ENCODE measurements at places on chromosomes 16 and 17.

GRCh38 chr16:85626191-85626981, 13.3 kb downstream of the GSE1 start:
- DNase-seq = no peak

DNA sequence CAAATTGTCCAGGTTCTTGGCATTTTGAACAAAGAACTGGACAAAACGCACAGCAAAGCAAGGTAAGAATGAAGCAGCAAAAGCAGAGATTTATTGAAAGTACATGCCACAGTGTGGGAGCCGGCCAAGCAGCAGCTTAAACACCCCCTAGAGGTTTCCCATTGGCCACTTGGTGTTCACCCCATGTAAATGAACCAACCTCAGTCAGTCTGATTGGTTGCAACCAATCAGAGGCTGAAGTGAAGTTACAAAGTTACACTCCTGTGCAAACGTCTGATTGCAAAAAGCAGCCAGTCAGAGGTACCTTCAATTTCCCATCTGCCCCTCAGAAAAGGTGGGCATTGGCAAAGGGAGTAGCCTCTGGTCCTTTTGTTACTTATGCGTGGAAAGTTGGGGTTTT, 8.8 kb upstream of the ZNF263 start:
- no peak for DNase-seq

GRCh38 chr17:47987240-47987835, 16.4 kb downstream of the CDK5RAP3 start:
- no peak for DNase-seq

DNA sequence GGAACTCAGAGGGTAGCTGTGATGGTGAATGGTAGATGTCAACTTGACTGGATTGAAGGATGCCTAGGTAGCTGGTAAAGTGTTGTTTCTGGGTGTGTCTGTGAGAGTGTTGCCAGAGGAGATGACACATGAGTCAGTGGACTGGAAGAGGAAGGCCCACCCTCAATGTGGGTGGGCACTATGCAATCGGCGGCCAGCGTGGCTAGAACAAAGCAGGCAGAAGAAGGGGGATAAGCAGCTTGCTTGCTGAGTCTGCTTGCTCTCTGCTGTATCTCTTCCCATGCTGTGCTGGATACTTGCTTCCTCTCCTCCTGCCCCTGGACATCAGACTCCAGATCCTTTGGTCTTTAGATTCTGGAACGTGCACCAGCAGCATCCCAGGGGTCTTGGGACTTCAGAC, 128.1 kb downstream of the AIPL1 start:
- no peak for DNase-seq

DNA sequence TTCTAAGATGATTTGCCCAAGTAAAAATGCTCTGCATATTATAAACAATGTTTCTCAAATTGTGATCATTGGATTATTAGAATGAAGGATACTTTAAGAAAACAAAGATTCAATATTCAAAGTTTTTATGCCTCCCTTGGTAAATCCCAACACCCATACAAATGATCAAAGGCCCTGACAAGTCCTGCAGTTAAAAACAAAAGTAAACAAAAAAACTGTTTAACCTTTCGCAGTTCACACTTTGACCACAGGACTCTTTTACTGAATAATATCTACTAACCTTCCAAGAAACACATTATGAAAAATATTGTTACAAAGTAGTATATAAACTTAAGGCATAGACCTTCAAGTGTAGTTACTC, 365.9 kb upstream of the ZFHX3 start:
- no peak for DNase-seq

GRCh38 chr16:58476791-58477190, 23.2 kb upstream of the NDRG4 start:
- no peak for DNase-seq

GRCh38 chr17:55430541-55431288, 9.1 kb upstream of the MMD start:
- no peak for DNase-seq

DNA sequence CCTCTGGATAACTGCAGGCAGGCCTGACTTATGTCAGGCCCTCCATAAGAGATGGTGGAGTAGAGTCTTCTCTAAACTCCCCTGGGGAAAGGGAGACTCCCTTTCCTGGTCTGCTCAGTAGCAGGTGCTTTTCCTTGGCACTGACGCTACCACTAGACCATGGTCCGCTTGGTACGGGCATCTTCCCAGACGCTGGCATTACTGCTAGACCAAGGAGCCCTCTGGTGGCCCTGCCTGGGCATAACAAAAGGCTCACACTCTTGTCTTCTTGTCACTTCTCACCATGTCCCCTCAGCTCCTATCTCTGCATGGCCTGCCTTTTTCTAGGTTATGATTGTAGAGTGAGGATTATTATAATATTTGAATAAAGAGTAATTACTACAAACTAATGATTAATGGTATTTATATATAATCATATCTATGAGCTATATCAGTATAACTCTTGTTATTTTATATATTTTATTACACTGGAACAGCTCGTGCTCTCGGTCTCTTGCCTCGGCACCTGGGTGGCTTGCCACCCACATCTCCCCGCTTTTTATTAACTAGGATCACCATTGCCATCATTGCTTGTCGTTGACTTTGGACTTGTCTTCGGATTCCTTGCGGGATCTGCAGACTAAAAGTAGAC, 59.8 kb upstream of the ARL4D start:
- no peak for DNase-seq

DNA sequence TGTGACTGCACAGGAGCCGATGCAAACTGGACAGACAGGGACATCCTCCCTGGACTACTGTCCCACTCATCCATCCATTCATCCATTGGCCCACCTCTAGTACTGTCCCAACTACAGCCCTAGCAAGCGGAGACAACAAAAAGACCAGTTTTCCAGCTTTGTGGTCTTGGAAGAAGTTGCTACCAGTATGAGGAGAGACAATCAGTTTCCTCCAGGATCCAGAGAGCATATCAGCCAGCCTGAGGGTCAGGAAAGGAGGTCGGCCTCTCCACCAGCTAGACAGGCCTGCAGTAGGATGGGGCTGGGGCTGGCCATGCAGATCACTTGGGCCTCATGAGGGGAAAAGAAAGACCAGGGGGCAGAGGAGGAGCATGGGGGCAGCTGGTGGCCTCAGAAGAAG, 16.8 kb downstream of the KRT33A start:
- DNase-seq = no peak

GRCh38 chr16:24540602-24541210, 1.3 kb downstream of the RBBP6 start:
- no peak for DNase-seq

DNA sequence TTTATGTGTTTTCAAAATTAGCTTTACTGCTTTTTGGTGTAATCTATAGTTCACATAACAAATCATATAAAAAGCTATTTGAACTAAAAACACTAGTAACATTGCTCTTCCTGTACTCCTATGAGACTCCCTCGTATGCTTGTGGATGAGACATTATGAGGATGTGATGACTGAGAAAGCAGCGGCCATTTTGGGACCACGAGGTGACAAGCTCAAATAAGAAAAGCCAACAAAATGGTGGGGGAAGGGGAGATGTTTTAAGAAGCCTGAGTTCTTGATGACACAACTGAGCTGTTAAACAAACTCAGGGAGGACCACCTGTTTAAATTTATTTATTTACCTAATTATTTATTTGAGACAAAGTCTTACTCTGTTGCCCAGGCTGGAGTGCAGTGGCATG, 4.5 kb downstream of the CCL18 start:
- no peak for DNase-seq

- peak; percentile 52 for DNase-seq
These were observed 270.1 kb downstream of the SOX9 start for GRCh38 chr17:72390675-72391508.

- no peak for DNase-seq
These were observed 9.4 kb downstream of the RPL19 start for GRCh38 chr17:39209317-39210092.

DNA sequence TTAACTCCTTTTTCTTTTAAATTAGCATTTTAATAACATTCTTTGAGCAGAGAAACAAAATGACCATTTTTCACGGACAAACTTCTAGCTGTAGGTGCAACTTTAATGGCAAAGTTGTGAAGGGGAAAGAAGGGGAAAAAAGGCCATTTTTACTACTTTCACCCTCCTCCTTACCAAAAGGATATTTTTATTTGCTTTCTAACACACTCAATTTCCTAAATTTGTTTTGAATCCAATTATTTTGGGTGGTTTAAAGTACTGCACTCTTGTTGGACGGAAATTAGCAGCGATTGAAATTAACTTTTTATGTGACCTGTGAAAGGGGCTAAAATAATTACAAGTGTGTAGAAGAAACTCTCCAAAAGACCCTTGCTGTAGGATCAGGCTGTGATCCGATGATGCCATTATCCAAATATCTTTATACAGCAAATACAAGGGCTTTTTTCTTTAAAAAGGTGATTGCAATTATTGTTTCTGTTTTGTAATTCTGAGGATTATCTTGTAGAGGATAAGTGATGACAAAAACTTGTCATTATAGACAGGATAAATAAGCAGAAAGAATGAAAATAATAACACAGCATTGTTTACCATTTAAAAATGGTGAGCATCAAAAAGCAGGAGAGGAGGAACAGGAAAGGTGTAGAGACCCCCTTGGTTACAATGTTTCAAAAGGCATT, 42.4 kb downstream of the SNX11 start:
- DNase-seq = no peak

GRCh38 chr17:45942284-45942683, 47.9 kb downstream of the MAPT start:
- no peak for DNase-seq

GRCh38 chr16:10918294-10919002, 23.8 kb downstream of the DEXI start:
- peak; percentile 77 for DNase-seq

GRCh38 chr17:28949185-28950016, 1.9 kb downstream of the PHF12 start:
- DNase-seq = no peak

DNA sequence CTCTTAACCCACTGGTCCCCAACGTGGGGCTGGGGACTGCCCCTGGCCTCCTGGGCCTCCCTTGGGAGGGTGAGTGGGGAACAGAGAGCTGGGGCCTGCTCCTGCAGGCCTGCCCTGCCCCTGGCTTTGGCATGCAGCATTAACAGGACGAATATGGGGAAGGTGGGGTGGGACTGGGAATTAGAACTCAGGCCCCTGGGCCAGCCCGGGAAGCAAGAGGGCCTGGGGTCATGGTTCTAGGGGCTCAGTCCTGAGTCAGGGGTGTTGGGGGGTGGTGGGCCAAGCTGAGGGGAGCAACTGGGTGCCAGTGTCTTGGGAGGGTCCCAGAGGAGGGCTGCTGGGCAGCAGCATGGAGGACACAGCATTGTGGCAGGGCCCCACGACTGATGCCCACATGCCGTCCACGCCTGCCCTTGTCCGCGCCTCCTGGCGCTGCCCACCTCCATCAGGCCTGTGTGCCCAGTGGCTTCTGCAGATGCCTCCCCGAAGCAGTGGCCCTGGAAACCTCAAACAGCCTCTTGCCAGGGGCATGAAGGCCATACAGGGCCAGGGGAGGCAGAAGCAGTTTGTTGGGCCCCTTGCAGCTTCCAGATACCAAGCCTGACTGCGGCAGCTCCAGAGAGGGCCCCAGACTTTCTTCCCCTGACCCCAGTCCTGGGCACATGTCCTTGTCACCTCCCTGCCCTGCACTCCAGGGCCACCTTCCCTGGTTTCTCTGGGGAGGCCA, 4.8 kb downstream of the MAP2K3 start:
- no peak for DNase-seq

- DNase-seq = no peak
These were observed 111.5 kb upstream of the TOB1 start for GRCh38 chr17:50977487-50978159.

- DNase-seq = no peak
These were observed 218.7 kb downstream of the NTN1 start for GRCh38 chr17:9239793-9240658.

GRCh38 chr16:67392301-67393059, 818 bp downstream of the TPPP3 start:
- DNase-seq = no peak

- no peak for DNase-seq
These were observed 3.5 kb upstream of the DLX4 start for GRCh38 chr17:49965524-49965909.

DNA sequence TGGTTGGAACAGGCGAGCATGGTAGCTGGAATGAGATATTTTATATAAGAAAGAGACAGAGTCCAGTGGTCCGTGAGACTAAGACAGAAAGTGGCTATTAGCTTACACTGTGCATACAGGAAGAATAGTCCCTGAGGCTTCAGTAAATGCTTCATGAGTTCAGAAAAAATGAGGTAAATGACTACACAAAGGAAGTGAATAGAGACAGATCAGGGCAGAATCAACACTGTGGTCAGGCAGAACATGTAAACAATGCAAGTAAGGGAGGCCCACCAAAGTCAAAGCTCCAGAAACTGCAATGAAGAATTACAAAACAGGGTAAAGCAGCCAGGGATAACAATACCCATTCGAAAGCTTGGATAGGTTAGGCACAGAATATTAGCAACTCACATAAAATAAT, 4.8 kb downstream of the ABCA10 start:
- DNase-seq = peak; percentile 3

DNA sequence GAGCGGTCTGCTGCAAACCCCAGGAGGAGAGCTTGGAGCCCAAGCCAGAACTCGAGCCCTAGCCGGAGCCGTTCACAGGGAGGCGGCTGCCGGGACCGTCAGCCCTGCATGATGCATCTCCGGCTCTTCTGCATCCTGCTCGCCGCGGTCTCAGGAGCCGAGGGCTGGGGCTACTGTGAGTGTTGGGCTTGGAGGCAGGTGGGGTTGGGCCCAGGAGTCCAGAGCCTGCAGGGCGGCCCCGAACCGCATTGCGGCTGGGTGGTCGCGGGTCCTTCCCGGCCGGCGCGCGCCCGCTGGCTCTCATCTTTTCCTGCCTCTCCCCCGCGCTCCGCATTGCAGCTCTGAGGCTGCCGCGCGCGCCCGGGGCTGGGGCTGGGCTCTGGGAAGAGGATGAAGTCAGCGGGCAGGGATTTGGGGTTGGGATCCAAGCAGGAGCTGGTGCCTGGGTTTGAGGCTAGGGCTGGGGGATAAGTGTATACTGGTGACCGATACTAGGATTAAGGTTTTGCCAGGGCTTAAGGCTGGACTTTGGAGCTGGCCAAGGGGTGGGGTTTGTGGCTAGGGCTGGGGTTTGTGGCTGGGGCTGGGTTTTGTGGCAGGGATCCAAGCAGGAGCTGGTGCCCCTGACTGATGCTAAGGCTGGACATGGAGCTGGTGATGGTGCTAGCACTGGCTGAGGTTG, 532 bp downstream of the CNTNAP1 start:
- DNase-seq = no peak

DNA sequence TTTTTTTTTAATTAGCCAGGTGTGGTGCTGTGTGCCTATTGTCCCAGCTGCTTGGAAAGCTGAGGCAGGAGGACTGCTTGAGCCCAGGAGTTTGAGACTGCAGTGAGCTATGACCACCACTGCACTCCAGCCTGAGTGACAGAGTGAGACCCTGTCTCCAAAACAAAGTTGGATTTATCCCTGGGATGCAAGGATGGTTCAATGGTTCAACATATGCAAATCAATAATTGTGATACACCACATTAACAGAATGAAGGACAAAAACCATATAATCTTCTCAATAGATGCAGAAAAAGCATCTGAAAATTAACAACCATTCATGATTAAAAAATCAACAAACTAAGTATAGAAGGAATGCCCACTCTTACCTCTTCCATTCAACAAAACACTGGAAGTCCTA, 33.5 kb downstream of the CDR2 start:
- no peak for DNase-seq
